Stimulated activated CD4-positive, alpha-beta T cell treated with anti-CD3 and anti-CD28 coated beads, Interleukin-1b, Interleukin-23, amount 100 ng/mL, for 1 hour (primary cell): ENCODE measurements at places on chromosomes 7 and 10.

DNA sequence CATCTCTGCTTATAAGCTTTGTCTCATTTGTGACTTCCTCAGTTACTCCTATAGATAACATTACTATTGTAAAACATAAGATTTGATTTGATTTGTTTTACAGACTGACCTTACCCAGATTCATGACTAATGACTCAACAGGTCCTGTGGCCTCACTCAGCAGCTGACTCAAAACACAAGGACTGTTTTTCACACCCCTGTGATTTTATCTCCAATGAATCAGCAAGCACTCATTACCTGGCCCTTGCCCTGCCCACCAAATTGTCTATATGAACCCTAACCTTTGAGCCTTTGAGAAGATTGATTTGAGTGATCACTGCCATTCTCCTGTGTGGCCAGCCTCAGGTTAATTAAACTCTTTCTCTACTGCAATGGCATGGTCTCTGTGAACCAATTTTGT is 1064.6 kb upstream of the LRRTM3 start:
- no peak for DNase-seq

- no peak for DNase-seq
Observed at GRCh38 chr7:100352984-100353684, 4.8 kb upstream of the PILRB start.

- no peak for DNase-seq
Observed at GRCh38 chr7:50211130-50212015, 93.1 kb upstream of the IKZF1 start.

DNA sequence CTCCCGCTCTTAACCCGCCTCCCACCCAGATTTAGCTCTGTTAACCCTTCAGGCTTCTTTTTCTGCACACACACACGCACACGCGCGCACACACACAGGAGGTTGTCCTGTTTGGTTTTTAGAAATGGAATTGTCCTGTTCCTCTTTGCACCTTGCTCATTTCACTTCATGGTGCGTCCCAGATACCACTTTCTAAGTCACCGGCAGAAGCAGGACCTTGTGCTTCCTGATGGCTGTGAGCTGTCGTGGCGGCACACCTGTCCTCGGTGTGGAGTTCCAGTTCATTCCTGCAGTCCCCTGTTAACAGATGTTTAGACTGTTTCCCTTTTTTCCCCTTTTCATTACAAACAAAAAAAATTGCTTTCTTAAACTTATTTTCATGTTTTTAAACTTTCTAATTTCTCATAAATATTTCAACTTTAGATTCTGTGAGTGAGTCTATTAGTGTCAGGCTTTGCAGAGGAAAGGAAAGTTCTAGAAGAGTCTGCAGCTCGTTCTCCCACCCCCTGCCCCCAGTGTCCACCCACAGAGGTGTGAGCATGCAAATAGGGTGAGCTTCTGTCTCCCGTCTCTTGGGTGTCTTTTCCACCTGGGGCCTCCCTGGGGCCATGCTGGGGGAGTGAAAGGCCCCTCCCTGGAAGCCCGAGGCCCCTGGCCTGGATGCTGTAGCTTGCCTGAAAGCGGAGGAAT is 85.5 kb downstream of the LHPP start:
- no peak for DNase-seq

- DNase-seq: no peak
Observed at GRCh38 chr7:51329696-51330263, 13.2 kb upstream of the COBL start.

GRCh38 chr10:116096526-116096925 is 176.5 kb downstream of the GFRA1 start:
- no peak for DNase-seq

- no peak for DNase-seq
Observed at GRCh38 chr10:99531026-99531695, 1.6 kb upstream of the NKX2-3 start.

GRCh38 chr10:11488126-11488525 is 123.3 kb downstream of the USP6NL start:
- DNase-seq: no peak

GRCh38 chr7:75804705-75805104 is 8.9 kb downstream of the CCL24 start:
- no peak for DNase-seq

DNA sequence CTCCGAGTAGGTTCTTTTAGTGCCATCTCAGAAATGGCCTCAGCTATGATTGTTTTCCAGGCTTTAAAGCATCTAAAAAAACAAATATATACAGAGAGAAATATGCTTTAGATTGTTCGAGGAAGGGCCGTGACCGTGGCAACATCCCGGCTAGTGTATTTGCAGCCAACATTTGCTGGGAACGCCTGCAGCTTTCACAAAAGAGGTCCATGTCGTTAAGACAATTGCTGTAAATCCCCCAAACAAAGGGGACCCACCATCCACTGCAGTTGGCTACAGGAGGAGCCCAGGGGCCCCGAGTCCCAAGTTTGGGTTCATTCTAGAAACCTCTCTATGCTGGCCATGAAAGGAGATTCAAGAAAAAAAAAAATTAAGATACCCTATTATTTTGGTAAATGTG is 152.8 kb upstream of the TCF7L2 start:
- DNase-seq: no peak

- DNase-seq: no peak
Observed at GRCh38 chr7:141221007-141221612, 147.2 kb downstream of the TMEM178B start.

- DNase-seq: no peak
Observed at GRCh38 chr10:128147064-128147463, 20.8 kb upstream of the MKI67 start.

- no peak for DNase-seq
Observed at GRCh38 chr7:12757443-12757842, 70.0 kb downstream of the ARL4A start.

DNA sequence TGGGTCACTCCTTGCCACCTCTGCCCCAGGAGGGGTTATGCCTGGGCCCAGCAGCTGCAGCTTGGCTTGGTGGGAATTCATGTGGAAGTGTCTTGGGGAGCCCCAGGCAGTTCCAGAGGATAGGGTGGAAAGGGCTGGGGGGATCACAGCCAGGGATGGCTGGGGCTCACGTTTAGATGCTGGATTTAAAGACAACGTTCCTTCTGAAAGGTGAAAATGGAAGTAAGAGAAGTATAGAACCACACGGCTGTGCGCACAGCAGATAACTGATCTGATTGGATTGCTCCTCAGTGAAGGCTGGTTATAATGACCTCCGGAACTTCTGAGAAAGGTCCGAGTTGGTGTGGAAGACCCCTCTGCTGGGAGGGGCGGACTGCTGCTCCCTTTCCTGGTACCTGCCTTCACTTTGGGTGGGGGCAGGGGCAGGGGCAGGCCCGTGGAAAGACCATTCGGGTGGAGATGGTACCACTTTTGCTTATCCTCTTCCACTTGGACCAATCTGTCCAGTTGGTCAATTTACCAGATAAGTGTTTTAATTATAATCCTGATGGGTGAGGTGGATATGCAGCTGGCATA is 7.9 kb upstream of the MYL7 start:
- no peak for DNase-seq

DNA sequence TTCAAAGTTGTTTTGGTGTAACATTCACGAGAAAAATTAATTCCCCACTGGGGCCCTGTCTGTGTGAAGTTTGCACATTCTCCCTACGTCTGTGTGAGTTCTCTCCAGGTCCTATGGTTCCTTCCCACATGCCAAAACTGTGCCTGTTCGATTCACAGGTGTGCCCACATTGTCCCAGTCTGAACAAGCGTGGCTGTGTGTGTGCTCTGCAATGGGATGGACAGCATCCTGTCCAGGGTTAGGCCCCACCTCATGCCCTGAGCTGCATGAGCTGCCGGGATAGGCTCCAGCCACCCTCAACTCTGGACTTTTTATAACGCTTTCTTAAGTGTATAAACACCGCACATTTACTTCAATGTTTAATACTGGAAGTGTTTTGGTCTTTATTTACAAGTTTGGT is 55.4 kb downstream of the ARHGAP21 start:
- no peak for DNase-seq

DNA sequence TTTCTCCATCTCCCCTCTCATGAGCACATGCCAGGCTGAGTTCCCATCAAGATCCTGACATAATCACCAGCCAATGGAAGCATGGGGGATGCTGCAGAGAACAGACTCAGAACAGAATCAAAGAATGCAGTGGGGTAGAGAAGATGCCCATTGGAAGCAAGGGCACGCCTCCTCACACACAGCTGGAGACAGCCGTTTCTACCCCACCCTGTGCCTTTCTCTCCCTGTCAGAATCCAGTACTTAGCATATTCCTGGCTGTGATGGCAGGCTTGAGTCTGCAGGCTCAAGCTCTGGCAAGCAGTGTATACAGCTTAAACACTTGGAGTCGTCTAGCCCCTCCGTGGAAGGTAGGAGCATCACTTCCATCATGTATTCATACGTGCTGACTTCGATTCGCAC is 867.9 kb downstream of the NRG3 start:
- DNase-seq: no peak

- DNase-seq: no peak
Observed at GRCh38 chr7:39304668-39305405, 261.4 kb upstream of the YAE1 start.

DNA sequence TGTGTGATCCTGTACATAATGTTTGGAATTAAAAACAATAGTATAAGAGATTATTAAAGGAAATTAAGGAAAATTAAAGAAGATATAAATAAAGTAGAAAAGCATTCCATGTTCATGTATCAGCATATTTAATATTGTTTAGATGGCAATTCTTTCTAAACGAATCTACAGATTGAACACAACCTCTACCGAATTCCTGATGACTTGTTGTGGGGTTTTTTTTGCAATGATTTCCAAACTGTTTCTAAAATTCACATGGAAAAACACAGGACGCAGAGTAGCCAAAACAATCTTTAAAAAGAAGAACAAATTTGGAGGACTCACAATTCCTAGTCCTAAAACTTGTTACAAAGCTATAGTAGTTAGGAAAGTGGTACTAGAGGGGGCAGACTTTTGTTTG is 573.4 kb upstream of the IGFBP3 start:
- DNase-seq: no peak

GRCh38 chr10:76969366-76969948 is 668.2 kb downstream of the KCNMA1 start:
- DNase-seq: no peak

DNA sequence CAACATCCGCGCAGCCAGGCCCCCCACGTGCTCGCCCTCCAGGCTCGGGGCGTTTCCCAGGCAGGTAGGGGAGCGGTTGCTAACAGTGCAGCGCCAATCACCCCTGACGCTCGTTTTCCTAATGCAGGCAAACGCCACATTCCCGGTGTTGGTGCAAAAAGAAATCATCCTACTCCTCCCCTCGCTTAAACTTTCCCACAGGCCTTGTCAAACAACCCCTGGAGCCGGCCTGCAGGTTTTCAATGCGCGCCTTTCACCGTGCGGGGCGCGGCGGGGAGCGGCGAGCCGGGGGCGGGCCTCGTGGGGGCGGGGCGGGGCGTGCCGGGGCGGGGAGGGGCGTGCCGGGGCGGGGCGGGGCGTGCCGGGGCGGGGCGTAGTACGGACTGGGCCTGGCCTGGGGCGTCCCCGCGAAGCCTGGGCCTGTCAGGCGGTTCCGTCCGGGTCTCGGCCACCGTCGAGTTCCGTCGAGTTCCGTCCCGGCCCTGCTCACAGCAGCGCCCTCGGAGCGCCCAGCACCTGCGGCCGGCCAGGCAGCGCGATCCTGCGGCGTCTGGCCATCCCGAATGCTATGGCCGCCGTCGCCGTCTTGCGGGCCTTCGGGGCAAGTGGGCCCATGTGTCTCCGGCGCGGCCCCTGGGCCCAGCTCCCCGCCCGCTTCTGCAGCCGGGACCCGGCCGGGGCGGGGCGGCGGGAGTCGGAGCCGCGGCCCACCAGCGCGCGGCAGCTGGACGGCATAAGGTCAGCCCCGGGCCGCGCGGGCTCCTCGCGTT is at the start of gene ECHDC3:
Gene ECHDC3, plus strand, starts transcription at position 374 of the 770 bp plus-strand sequence. Its CDS starts 195 bp downstream, at position 569.
- DNase-seq: no peak

DNA sequence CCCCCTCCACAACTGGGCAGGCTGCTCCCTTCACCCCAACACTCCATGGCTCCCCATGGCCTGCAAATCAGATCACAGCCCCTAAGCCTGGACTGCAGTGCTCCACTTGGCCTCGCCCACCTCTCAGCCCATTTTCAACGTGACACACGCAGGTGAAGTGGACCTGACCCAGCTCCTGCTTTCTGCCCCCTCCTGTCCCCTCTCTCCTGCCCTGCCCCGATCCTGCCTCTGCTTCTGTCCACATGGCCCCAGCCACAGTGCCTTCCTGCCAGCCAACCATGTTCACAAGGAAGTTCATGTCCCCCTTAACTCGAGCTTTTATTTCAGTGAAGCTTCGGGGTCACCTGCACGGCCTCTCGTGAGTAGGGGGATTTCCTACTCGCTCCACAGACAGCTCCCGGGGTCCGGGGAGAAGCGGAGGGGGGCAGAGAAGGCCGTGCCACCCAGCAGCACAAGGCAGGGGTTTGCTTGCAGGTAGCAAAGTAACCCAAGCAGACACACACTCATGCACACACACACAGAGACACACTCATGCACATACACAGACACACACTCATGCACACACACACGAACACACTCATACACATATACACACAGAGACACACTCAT is 537.5 kb downstream of the DNAJB6 start:
- no peak for DNase-seq

GRCh38 chr10:123858077-123858681 is 33.4 kb downstream of the CPXM2 start:
- no peak for DNase-seq

- DNase-seq: no peak
Observed at GRCh38 chr7:44313621-44314031, 11.8 kb downstream of the CAMK2B start.

DNA sequence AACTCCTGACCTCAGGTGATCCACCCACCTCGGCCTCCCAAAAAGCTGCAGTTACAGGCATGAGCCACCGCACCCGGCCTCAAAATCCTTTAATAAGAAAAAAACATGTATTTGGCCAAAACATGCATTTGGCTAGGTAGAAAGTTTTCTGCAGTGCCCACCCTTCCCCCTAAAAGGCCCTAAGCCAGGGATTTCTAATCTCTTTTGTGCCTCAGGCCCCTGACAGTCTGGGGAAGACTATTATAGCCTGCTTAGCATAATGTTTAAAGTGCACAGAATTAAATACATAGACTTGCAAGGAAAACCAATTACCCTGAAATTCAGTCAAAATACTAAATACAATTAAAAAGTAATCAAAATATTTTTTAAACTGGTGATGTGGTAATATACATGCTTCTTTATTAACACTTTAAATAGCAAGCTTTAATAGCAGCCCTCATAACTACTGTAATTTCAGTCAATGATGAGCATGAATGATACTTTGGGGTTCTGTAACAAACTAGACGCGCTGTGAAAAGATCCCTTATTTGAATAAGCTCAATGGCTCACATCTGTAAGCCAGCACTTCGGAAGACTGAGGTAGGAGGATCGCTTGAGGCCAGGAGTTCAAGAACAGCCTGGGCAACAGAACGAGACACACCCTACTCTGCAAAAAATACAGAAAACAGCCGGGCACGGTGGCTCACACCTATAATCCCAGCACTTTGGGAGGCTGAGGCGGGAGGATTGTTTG is 29.9 kb downstream of the SPDYE6 start:
- DNase-seq: no peak

- DNase-seq: no peak
Observed at GRCh38 chr10:30527623-30528428, 93.8 kb downstream of the MAP3K8 start.

GRCh38 chr7:50728184-50728583 is 54.5 kb downstream of the GRB10 start:
- no peak for DNase-seq
